GM12892 (cell line): ENCODE measurements at places on chromosomes 2 and 18.
A peak's percentile ranks its signal among the peaks of the same experiment; 100 is the strongest.

DNA sequence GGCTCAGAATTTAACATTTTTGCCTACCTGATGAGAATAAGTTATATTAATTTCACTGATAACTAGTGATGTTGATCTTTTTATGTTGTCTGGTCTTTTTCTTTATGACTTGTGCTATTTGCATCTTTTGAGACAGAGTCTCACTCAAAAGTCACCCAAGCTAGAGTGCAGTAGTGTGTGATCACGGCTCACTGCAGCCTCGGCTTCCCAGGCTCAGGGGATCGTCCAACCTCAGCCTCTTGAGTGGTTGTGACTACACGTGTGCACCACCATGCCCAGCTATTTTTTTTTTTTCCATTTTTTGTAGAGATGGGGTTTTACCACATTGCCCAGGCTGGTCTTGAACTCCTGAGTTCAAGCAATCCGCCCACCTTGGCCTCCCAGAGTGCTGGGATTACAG lies 7.5 kb downstream of the SMCHD1 start:
- DNase-seq = no peak

DNA sequence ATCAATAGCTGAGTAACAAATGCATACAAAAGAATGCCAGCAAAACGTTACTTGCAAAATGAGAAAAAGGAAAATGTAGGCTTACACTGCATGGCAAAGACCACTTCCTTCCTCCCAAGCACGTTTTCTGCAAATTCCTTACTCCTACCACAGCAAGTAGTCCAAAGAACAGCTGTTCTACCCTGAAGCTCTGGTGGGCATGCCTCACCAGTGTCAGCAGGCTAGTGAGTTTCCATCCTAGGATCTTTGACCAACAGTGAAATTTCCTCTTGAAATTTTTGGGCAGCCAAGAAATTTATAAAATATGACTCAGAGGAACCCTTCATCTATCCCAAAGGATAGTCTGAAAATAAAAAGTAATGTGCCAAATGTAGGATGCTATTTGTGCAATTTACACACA lies 123.9 kb downstream of the ZNF532 start:
- no peak for DNase-seq

DNA sequence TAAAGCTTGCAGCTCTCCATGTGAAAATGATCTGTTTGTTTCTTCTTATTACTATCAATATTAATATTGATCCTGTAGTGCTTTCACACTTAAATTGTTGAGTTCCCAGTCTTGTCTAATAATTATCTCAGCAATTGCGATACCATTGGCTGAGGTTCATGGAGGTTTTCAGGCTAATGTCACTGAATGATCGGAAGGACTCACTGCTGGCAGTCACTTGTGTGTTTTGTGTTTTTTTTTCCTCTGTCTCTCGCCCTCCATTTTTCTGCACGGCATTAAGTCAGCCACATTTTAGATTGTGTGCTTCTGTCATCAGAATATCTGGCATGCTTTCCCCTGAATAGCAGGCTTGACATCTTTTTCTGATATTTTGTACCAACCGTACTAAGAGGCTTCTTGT lies 43.7 kb downstream of the AGAP1 start:
- no peak for DNase-seq

DNA sequence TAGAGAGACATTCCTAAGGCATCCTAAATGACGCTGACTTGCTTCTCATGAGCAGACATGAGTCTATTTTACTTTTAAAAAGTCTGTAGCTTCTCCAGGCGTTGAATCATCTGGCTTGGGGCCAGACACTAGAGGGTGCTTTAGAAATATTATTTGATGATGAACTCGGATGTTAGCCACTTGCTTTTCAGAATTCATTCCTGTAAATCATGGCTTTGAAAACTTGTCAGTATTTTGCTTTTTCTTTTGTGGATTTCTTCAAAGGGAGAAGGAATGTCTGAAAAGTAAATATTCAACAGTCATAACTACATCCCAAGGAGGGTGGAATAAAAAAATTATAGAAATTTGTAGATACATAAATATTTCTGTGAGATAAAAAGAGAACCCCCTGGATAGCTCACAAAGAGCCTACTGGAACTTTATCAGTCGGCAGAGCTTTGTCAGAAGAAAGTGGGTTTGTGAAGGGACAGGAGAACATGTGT lies 370.8 kb downstream of the OSR1 start:
- DNase-seq = no peak

DNA sequence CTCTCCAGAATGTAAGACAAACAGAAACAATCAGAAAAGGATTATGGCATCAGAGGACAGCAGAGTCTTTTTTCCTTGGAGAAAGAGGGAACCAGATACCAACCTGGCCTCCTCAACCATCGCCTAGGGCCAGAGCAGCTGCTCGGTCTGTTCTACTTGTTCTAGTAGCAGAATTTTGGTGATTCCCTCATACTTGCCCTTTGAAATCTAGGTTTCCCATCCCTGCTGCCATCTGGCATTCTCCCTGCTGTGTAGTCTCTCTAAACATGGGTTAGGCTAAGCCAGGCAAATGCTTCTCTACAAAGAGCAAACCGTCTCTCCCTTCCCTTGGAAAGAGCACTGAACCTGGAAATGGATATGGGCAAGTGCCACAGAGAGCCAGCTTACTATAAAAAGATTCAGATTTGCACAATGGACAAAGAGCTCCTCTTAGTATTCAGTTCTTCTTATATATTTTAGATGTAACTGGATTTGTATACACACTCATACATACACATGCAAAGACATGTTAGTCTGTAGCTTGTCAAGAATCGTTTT lies 208.6 kb upstream of the ST6GAL2 start:
- no peak for DNase-seq

DNA sequence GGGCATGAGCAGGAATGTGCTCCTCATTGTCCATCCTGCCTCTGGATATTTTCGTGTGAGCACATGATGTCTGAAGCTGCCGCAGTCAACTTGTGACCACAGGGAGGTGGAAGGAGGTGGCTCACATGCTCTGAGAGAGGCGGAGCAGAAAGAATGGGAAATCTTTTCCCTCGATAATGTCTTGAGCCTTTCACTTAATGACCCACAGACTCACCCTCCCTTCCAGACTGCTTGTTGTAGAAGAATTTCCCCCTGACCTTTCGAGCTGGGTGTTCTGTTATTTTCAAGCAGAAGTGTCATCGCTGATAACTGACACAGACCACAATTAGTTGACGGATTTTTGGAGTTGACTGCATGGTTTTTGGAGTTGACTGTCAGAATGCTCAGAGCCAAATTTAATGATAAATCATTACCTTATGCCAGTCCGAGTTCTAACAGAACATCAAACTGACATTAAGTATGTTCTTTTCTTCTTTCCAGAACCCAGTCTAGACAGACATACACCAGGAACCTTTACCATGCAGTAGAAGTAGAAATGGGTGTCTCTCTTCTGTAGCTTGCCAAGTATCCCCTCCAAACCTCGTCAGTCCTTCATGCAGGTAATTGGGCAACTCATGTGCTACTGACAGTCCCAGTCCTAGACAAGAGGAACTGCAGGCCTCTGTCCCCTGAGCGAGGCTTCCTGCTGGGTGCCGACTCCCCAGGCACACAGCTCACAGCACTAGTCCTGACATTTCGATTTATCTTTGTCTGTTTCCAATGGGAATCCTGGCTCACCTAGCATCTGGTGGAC lies 29.4 kb upstream of the RTTN start:
- DNase-seq = no peak

DNA sequence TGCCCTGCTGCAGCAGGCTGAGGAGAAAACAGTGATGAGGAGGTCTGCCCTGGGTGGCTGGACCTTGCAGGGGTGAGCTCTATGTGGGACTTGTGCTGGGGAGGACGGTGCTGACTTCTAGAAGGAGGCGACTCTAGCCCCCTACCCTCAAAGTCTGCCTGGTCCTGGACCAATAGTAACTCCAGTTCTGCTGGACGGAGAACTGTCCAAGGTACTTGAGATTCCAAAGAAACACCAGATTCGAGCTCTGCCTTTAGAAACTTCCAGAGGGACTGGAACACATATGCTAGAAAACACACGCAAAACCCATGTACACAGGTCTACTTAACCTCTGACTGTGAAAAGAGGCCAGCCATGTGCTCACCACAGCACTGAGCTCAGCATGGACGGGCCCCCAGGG lies 260.6 kb downstream of the TWIST2 start:
- DNase-seq = no peak

- no peak for DNase-seq
Observed at GRCh38 chr2:98747888-98748287, 17.0 kb upstream of the MGAT4A start.

DNA sequence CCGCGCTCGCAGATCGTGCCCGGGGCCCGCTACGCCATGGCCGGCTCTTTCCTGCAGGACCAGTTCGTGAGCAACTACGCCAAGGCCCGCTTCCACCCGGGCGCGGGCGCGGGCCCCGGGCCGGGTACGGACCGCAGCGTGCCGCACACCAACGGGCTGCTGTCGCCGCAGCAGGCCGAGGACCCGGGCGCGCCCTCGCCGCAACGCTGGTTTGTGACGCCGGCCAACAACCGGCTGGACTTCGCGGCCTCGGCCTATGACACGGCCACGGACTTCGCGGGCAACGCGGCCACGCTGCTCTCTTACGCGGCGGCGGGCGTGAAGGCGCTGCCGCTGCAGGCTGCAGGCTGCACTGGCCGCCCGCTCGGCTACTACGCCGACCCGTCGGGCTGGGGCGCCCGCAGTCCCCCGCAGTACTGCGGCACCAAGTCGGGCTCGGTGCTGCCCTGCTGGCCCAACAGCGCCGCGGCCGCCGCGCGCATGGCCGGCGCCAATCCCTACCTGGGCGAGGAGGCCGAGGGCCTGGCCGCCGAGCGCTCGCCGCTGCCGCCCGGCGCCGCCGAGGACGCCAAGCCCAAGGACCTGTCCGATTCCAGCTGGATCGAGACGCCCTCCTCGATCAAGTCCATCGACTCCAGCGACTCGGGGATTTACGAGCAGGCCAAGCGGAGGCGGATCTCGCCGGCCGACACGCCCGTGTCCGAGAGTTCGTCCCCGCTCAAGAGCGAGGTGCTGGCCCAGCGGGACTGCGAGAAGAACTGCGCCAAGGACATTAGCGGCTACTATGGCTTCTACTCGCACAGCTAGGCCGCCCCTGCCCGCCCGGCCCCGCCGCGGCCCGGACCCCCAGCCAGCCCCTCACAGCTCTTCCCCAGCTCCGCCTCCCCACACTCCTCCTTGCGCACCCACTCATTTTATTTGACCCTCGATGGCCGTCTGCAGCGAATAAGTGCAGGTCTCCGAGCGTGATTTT lies 7.6 kb downstream of the TBR1 start:
- no peak for DNase-seq

DNA sequence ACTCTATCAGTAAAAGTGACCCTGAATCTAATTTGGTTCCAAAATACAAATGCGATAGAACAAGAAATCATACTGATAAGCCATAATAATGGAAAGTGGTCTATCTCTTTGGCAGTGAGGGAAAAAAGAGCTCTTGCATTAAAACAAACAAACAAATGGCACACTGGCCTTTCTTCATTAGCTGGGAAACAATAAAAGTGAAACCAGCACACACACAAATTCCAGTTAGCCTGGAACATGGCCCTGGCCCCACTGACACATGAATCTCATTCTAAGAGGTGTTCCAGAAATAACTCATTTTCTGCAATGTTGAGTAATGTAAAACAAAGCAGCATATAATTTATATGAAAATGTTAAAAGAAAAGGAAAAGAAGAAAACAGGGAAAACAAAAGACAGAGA lies 79.3 kb upstream of the TGFA start:
- DNase-seq = no peak

- no peak for DNase-seq
Observed at GRCh38 chr18:63183378-63183777, 136.2 kb downstream of the BCL2 start.

- peak; percentile 31 for DNase-seq
Observed at GRCh38 chr2:37376421-37377186, 32.2 kb downstream of the QPCT start.

DNA sequence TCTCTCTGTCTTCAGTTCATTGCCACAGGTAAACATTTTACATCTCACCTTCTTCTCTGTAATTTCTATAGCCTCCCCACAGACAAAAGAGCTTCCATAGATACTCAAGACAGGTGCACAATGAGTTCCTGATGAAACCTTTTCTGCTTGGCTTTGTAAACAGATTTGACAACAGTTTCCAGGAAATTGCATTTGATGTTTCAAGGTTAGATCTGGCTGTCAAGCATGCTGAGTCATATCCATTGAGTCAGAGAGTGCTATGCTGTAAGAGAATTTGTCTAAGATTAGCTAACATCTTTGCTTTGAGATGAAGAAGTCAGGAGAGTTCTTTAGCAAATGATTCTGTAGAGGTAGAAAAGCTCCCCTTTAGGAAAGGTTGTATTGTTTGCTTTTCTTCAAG lies 40.6 kb upstream of the MAP2 start:
- DNase-seq = no peak

GRCh38 chr2:42127425-42128424 lies 41.4 kb upstream of the EML4 start:
- DNase-seq = no peak

- DNase-seq = no peak
Observed at GRCh38 chr2:54666131-54666633, 57.3 kb upstream of the EML6 start.

DNA sequence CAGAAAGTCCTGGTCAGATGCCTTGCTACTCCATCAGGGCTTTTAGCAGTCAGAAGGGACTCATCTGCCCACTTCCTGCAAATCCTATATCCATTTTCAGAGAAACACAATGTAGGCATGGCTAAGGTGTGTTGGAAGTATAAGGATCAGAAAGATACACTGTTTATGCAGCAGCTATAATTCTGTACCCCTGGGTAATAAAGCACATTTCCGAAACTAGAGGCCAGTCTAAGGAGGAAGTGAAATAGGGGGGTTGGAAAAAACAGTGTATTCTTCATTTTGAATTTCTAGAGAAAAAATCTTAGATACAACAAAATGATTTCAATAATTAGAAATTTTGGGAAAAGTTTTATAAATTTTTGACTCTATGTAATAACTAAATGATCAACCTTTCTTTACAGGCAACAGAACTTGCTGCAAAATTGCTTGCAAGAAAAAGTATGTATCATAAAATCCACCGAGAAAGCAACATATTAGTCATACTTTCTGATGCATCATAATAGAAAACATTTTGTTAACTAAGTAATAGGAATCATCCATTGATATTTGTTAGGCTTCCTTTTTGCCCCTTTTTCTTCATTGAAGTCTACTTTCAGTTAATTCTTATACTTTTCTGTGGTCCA lies 47.4 kb downstream of the FSIP2 start:
- DNase-seq = no peak

DNA sequence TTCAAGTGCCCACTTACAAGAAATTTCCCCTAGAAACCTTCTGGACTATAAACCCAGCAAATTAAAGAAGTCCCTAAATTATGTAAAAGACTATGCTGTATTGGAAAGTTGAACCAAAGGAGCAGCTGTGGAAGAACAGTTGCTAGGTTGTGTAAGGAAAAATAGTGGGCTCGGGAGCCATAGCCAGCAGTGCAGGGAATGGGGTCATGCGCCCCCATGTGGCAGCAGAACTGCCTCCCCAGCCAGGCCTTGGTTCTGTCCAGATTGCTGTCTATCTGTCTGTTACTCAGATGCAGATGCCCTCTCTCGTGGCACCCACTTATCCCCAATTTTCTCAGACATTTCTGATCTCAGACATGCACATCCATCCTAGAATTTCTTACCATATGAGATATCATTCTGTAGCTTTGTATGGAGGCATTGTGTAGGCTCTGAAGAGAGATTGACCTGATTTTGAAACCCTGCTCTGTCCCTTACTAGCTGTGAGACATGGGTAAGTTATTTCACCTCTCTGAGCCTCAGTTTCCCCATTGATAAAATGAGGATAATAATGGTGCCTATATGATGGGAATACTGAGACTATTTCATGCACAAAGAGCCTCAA lies 258.3 kb downstream of the SS18 start:
- DNase-seq = peak; percentile 11
